ENCODE measurements at places on chromosomes 12 and 14.

GRCh38 chr14:65369560-65369959, 43.0 kb upstream of the FUT8 start:
- peaks cover 26% of the 10 kb centered on the region for H3K27me3 ChIP-seq
- H3K4me1 ChIP-seq = peaks cover 20% of the 10 kb centered on the region
- H3K4me3 ChIP-seq = no peak overlapping the region
- no peak overlapping the region for H3K27ac ChIP-seq
- no peaks in the 10 kb centered on the region for H3K36me3 ChIP-seq

DNA sequence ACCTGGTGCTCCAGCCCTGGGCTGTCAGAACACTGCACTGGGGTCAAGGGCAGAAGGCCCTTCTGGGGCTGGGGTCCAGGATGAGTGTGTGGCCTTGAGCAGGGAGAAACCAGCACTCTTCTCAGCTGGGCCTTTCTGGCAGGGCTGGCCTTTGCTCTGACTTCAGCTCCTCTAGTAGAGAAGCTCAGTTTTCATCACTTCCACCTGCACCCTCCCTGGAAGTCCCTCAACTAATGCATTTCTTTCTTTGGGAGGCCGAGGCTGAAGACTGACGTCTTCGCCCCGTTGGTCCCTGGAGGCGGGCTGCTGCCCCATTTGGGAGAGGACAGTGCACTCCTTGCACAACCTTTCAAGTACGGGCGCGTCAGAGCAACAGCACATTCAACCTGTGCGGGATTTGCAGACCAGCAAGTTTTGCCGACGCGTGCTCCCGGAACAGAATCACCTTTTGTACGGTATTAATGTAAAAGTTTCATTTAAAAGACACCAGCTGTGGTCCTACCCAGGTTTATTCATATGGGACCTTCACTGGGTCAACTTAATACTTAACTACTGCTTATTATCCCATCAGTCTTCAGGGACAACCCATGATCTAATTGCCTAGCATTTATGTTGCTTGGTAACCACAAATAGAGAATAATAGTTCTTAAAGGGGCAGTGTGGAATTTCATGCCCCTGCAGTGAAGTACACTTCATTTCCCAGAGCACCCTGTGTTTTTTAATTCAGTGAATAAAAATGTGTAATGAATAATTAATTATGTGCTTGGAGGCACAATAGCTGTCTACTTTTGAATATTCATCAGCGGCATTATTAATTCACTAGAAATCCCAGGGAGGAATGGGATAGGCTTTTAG, 134.8 kb upstream of the VRK1 start:
- peaks cover 6% of the 10 kb centered on the region for H3K4me1 ChIP-seq
- peaks cover 40% of the 10 kb centered on the region for H3K27me3 ChIP-seq
- no peak overlapping the region for H3K4me3 ChIP-seq
- H3K36me3 ChIP-seq = no peaks in the 10 kb centered on the region
- DNase-seq = no peak

- no peak overlapping the region for H3K27ac ChIP-seq
- peaks cover 7% of the 10 kb centered on the region for H3K36me3 ChIP-seq
- no peaks in the 10 kb centered on the region for H3K27me3 ChIP-seq
These were observed 10.0 kb downstream of the MARK3 start for GRCh38 chr14:103395244-103395643.

DNA sequence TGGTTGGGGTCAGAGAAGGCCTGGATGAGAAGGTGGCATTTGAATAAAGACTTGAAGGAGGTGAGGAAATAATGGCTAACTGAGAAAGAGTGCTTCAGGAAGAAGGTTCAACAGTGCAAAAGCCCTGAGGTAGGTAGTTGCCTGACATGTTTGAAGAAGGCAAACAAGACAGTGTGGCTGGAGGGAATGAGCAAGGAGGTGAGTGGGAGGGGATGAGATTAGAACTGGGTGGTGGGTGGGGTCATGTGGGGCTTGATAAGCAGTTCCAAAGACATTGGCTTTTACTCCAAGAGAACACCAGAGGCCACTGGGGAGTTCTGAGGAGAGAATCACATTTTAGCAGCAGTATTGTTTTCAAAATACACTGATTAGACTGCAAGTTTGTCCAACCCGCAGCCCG, 50.5 kb downstream of the HSPB8 start:
- no peak for DNase-seq
- no peak overlapping the region for H3K4me3 ChIP-seq
- no peak overlapping the region for H3K27ac ChIP-seq
- peaks cover 2% of the 10 kb centered on the region for H3K4me1 ChIP-seq
- peaks cover 12% of the 10 kb centered on the region for H3K27me3 ChIP-seq
- no peaks in the 10 kb centered on the region for H3K36me3 ChIP-seq

- no peaks in the 10 kb centered on the region for H3K36me3 ChIP-seq
- H3K27me3 ChIP-seq = no peaks in the 10 kb centered on the region
- no peak for DNase-seq
- H3K4me1 ChIP-seq = no peaks in the 10 kb centered on the region
These were observed 829.5 kb upstream of the MDGA2 start for GRCh38 chr14:48504921-48505320.

- H3K36me3 ChIP-seq = peaks cover 21% of the 10 kb centered on the region
- H3K27ac ChIP-seq = no peak overlapping the region
- DNase-seq = no peak
- H3K27me3 ChIP-seq = no peaks in the 10 kb centered on the region
- peaks cover 26% of the 10 kb centered on the region for H3K4me1 ChIP-seq
These were observed 44.7 kb downstream of the RIMKLB start for GRCh38 chr12:8742501-8742900.
